Iris pigment epithelial cell (primary cell): ENCODE measurements at places on chromosomes 12 and 14.
A peak's percentile ranks its signal among the peaks of the same experiment; 100 is the strongest.

DNA sequence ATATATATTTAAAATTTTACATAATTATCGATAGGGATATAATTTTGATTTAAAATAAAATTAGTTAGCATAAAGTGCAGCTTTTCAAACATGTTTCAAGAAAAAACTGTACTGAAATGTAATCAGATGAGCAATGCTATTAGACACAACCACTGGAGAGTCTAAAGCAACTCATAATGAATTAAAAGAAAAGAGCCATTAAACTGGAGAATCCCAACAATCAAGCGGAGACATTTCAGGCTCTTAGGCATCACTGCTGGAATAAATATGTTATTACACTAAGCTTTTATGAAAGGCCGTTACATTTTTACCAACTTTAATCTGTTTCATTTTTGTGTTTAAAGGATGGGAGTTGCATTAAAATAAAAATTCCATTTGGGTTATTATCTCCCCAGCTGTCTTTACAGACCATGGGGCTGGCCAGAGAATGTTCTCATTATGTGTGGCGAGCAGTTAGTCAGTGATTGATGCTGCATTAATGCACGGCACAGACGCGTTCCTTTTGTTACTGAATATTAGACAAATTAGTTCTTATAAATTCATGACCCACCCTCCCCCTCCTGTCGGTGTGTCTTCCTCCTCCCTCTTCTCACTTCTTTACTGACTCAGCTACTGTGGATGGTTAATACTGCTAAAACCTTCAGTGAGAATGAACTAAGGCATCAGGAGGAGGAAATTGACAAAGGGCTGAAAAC is 156.8 kb downstream of the PDZRN4 start:
- DNase-seq: no peak

DNA sequence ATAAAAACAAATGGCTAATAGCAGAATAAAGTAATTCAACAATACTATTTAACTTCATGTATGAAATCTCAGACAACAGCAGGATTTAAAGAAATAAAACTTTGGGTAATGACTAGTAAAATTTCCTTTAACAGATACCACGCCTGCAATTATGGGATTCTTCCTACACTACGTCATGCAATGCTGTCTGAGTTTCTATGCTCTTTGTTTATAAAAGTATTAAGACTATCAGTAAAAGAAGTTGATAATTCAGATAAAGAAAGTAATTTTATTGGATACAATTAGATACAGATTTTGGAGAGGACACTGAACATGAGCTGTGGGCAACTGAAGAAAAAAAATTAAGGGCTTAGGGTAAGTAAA is 308.4 kb upstream of the LRFN5 start:
- peak; percentile 1 for DNase-seq

DNA sequence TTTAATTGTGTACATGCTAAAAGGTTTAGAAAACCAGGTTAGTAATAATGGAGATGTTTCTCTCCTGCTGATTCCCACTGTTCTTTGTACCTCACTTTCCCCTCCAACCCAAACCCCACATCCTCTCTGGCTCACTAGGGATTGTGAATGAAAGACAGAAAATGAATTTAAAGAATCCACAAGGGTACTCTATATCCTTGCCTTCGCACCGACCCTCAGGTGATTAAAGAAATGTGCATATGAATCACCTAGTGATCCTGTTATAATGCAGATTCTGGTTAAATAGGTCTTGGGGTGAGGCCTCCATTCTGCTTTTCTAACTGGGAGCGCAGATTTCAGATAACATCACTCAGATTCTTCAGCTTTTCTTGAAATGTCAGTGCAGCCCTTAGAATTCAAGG is 84.3 kb upstream of the OTX2 start:
- DNase-seq: no peak

- no peak for DNase-seq
Observed at GRCh38 chr14:96105926-96106441, 66.8 kb downstream of the C14orf132 start.

DNA sequence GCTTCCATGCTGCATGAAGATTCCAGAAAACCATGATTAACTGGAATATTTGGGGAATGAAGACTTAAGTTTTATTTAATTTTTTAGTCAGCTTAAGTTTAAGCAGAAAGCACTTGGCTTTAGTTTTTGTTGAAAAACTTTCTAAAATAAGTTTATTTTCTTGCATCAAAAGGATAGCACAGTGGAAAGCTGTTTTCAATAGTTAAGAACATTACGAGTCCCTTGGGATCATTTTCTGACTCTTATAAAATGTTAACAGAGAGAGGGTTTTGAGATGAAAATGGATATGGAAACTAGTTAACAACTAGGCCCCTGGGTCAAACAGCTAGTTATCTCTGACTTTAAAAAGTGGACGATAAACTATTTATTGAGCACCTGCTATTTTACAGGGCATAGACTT is 181.9 kb upstream of the SLC38A2 start:
- DNase-seq: no peak

DNA sequence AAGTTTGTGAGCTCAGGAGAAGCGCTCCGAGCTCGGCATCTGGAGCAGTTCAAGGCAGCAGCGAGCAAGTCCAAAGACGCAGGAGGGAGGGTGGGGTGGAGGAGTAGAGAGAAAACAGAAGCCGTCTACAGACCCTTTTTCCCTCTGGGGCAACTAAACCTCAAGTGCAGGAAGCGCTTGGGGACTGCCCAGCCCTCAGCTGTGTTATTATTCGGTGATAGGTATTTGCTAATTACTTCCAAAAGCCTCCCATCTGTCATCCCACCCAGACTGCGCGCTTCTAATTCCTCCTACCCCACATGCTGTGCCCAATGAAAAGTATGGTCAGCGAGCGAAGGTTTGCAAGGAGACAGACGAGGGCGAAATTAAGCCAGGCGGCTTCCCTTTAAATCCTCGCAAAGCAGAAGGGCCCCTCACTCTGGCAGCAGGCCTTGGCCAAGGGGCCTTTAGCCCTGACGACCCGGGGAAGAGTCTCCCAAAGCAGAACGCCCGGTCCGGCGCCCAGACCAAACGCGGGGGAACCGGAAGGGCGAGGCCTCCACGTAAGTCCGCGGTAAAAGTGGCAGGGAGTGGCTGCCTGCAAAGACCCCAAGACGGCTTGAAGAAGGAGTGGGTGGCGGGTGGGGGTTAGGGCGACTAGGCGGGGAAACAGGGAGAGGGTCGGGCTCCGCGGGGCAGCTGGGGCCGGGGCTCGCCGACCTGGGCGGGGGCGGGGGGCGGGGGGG is 507 bp upstream of the CD9 start:
- peak; percentile 49 for DNase-seq

- peak; percentile 67 for DNase-seq
Observed at GRCh38 chr12:57342207-57342691, 88.6 kb downstream of the R3HDM2 start.

DNA sequence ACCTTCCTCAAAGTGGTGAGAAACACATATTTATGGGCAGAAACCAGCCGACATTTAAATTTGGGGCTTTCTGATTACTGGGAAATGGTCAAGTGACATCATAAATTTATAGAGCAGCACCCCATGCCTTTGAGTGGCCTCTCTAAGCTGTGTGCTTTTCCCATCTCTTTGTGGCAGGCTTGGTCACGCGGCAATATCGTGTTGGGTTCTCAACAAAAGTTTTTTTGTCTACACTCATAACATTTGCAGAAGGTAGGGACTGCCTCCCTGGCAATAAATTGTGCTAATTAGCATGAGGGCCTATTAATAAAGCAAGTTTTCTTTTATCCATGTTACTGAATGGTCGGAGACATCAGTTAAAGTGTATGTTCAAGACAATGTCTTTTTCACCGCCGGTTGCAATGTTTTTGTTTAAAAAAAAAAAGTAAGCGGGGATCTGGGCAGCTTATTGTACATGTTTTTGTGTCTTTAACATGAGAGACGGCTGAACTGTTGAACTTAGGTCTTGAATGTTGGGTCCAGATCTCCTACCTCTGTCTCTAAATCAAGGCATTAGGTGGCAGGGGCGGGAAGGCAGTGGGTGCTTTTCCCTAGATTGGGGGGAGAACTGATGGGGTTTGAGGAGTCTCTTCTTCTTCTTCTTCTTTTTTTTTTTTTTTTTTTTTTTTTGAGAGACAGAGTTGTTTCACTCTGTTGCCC is 193.3 kb downstream of the PHETA1 start:
- DNase-seq: no peak

DNA sequence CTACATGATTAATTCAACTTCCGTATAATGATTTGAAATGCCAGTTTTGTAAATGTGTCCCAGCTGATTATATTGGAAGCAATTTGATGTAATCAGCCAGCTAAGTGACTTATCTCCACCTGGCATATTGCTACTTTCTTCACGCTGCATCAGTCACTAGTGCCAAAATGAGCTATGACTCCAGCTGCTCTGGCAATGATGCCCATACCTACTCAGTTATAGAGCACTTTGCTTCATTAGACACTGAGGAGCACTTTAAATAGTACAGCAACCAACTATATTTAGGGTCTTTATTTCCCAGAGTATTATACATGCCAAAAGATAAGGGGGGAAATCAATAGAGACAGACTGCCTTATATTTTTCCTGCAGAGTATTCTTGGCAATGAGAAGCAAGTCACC is 67.9 kb upstream of the LIN7A start:
- DNase-seq: no peak

GRCh38 chr14:77032844-77033621 is 4.5 kb upstream of the IRF2BPL start:
- DNase-seq: peak; percentile 97

DNA sequence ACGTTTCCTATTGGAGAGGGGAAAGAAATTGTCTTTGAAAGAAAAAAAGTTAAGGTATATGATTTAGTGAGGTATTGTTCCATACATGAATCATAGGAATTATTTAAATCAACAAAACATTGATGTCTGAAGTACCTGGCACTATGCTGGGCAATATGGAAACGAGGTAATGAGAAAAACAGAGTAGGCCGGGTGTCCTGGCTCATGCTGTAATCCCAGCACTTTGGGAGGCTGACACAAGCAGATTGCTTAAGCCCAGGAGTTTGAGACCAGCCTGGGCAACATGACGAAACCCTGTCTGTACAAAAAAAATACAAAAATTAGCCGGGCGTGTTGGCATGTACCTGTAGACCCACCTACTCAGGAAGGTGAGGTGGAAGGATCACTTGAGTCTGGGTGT is 45.9 kb downstream of the AEBP2 start:
- no peak for DNase-seq

DNA sequence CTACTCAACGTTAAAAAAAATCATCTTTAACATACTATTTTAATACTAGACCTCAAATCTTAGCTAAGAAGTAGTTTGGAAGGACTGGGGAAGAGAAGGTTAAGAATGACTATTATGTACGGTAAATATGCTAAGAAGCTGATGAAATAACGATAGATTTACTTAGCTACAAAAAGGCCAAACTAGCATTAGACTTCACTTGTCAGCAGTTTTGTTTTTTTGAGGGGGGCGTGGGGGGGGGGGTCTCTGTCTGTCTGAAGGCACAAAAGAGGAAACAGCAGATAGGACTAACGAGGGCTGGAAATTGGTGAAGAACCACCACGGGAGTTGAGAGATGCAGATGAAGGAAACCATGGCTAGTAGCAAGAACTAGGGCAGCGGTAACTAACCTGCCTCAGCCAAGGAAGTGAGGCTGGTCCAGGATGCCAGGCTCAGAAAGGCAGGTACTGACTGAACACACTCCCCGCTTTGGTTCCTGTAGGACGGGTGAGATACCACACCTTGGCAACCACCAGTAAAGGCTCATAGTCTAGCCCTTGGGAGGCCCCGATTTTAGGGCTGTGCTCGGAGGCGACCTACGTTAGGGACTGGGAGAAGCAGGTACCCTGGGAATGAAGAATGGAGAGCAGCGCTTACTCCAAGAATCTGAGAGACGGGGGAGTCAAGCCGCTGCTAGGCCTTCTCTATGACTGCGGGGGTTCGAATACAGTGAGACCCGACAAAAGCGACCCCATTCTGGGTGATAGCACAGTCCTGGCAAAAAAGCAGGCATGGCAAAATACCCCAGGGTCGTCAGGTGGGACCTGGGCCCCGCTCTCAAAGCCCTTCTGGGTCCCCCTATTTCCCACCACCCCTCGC is 675 bp downstream of the NEDD8 start:
- DNase-seq: peak; percentile 21

DNA sequence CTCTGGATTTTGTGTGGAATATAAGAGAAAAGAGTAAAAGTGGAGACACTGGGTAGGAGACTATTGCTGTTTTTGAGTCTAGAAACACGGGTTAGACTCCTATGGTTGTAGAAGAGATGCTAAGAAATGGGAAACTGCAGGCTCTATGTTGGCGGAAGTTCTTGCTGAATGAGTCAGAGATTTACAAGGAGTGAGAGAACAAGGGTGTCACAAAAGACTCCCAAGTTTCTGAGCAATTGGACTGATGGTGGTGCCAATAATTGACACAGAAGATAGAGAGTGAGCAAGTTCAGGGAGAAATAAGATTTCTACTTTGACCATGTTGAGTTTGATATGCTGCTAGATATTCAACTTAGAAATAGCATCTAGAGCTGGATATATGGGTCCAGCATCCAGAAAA is 2.6 kb upstream of the PRKD1 start:
- DNase-seq: peak; percentile 65

GRCh38 chr14:24042746-24043145 is 9.1 kb upstream of the CARMIL3 start:
- no peak for DNase-seq

- DNase-seq: no peak
Observed at GRCh38 chr14:43116341-43116740, 1390.7 kb downstream of the FSCB start.

DNA sequence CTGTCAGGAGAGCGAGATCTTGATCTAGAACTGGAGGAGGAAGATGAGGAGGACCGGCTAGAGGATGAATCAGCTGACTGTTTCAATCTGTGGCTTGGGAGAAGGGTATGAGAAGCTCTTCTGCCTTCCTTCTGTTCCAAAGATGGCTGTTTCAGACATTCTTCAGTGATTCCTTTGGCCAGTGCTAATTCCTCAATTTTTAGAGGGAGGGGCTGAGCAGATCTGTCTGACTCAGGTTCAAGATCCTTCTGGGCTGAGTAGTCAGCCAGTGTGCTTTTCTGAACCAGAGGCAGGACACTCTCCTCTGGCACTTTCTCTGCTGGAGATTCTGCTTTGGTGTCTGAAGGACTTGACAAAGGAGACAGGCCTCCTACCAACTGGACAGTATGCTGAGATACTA is 15.2 kb downstream of the ACIN1 start:
- DNase-seq: peak; percentile 63

- DNase-seq: peak; percentile 23
Observed at GRCh38 chr14:71050227-71050823, 143.1 kb downstream of the PCNX1 start.

- peak; percentile 26 for DNase-seq
Observed at GRCh38 chr14:58535044-58535443, 102.7 kb upstream of the DACT1 start.
